Caudate nucleus (tissue), 63 donors: ENCODE measurements at places on chromosomes 2 and 18.
A peak's percentile ranks its signal among the peaks of the same experiment; 100 is the strongest.

DNA sequence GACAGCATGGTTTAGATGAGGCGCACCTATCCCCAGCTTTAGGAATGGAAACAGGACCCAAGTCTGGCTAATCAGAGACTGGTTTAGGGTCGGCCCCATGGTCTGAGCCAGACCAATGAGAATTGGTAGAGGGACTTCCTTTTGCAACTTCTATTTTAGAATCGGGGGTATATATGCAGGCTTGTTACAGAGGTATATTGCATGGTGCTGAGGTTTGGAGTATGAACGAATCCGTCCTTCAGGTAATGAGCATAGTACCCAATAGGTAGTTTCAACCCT lies 1.5 kb upstream of the BOLA3 start:
- DNase-seq = no peak

DNA sequence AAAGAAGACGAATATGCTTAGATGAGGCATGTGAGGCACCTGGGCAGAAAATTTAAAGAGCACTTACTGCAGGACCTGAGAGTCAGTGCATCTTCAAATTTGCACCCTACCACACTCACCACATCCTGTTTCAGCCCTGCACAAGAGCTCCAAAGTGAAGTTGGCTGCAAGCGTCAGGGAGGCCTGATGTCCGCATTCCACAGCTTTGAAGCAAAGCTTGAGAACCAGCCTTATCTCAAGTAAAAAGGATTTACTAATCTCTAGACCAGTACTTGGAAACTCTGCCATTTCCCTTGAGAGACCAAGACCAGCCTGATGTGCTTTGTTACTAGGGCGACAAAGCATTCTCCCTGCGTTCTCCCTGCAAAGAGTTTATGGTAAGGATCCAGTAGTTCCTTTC lies 3.4 kb upstream of the ASNSD1 start:
- no peak for DNase-seq

DNA sequence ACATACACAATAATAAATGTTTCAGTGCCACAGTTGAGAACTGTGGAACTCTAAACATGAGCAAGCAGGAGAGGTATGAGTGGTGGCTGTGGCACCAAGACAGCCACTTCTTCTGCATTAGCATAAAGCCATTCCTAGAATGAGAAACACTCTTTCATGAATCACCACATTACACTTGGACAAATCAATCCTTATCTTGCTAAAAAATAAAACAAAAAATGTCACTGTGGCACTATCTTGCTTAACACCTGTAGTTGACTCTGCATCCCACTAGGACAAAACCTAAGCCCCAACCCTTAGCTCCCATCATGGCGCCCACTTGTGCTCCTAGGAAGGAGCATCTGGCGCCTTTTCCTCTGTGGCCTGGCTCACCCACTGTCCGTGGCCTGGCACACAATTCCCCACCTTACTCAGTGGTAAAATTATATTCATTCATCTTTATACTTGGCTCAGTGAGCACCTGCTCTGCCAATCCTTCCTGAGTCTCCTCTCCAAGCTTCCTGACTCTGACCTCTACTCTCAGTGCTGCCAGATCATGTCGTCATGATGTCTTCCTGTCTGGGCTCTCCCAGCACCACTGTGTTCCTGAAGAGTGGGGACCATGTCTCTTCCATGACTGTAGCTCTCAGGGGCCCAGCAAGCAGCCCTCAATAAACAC lies 272.9 kb downstream of the LNPK start:
- DNase-seq = no peak

GRCh38 chr2:149611100-149611820 lies 23.7 kb upstream of the MMADHC start:
- no peak for DNase-seq

DNA sequence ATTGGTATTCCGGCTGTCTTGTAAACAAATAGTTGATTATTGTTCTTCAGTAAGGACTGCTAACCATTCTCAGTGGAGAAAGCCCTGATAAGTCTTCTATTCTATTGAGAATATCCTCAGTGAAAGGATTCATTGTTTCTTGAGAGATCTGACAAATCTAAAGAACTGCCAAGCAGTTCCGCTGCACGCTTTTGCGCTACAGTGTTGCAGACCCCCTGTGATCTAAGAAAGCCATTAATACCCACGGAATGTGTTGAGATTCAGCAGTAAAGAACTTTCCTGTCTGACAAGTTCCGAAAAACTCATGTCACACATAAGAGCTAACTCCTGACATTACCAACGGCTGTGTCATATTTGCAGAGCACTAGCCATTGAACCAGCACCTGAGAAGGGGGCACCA lies 63.8 kb downstream of the ZNF236 start:
- no peak for DNase-seq

GRCh38 chr2:223104336-223105132 lies 52.5 kb downstream of the KCNE4 start:
- no peak for DNase-seq

DNA sequence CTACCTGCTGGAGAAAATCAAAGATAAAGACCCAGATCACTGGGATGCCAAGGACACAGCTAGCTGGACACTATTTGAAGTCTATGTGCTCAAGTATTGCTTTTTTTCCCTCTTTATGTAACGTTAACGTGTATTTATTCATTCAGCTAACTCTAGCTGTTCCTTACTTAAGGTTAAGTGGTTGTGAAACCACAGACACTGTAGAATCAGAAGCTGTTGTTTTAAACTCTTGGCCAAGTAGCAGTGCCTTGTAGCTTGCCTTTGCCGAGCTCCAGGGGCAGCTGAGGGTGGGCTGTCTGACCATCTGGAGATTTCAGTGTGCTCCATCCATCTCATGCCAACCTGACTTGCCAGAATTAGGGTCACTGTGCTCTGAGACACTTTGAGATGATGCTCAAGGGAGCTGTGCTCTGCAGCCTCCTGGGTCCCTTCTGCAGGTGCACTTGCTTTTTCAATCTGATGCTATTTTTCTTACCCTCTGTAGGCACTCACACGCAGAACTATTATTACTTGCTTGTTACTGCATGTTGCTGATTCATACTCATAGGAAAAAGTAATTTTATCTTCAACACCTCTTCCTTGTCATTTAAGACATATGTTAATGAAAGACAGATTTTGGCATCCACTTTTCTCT lies 116.2 kb downstream of the METTL8 start:
- peak; percentile 47 for DNase-seq

DNA sequence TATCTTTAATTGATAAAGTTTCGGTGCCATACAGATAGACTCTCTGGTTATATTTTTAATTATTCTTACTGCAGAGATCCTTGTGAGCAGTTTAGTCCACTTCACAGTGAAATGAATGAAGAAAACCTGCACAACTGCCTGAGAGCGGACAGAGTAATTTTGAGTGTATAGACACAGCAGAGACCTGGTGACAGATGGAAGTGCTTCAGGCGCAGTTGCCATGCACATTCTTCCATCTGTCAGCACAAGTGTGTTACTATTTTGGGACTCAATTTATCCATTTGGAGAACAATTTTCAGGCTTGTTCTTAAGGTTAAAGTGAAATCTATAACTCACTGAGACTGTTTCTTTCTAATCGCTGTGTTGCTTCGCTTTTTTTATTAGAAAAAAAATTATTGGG lies 147.8 kb upstream of the SPHKAP start:
- DNase-seq = no peak

DNA sequence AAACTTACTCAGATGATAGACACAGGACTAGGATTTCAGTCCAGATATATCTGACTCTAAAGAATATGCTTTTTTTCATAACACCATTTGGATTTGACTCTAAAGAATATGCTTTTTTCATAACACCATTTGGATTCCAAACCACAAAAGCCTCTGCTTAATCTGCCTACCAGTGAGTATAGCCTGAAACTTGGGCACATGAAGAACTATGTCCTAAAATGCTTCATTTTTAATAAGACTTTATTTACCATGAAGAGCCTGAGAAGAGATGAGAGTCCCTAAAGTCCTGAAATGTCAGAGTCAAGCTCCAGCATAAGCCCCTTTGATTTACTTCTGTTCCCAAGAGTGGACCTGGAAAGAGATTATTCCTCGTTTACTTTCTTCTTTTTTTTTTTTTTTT lies 54.5 kb upstream of the STPG4 start:
- DNase-seq = no peak

GRCh38 chr18:4854671-4855070 lies 342.4 kb downstream of the AKAIN1 start:
- DNase-seq = no peak

DNA sequence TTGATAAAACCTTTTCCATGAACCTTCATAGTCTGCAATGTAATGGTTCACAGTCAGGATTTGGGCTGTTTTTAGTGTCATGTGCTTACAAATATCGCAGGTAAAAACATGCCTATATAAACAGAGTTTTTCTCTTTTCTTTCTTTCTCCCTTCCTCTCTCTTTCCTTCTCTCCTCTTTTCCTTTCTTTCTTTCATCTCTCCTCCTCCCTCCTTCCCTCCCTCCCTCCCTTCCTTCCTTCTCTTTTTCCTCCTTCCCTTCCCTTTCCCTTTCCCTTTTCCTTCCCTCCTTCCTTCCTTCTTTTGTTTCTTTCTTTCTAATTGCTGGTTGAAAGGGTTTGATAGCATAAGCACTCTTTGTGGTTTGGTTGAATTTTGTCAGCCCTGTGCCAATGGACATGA lies 9.6 kb upstream of the NPPC start:
- DNase-seq = no peak

DNA sequence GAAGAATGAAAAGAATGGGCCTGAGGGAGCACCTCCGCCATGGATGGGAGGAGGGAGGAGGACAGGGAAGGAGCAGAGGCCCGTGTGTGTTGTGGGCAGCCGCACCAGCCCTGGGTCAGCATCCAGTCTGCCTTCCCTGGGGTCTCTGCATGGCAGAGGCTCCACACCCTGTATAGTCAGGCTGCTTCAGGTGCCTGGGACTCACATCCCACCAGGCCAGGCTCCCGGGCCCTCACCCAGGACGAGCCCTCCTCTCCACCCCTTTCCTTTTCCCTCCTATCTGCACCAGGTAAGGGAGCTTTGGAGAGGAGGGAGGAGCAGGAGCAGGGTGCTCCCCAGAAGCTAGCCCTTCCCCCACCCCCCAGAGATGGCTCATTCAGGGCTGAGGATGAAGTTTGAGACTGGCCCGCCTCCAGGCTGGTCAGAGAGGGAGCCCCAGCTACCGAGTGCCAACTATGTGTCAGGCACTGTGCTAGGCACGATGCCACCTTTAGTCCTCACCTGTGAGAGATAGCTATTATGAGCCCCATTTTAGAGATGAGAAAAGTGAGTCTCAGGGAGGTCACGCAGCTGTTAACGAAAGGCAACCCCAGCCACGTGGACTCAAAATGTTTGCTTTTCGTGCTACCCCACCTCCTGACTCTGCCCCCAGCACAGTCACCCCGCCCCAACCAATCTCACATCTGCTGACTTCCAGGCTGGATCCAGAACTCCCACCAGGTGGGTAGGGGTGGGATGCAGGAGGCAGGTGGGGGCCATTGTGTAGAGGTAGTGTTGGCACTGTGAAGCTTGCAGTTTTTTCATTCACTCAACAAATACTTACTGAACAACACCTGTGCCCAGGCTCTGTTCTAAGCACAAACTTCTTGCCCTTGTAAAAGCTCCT lies 242.1 kb downstream of the DYSF start:
- DNase-seq = no peak
